Mesothelial cell of epicardium (in vitro differentiated cells): ENCODE measurements at places on chromosomes 7 and 10.

- DNase-seq = no peak
Measured at GRCh38 chr7:35983626-35984025, 169.4 kb upstream of the EEPD1 start.

DNA sequence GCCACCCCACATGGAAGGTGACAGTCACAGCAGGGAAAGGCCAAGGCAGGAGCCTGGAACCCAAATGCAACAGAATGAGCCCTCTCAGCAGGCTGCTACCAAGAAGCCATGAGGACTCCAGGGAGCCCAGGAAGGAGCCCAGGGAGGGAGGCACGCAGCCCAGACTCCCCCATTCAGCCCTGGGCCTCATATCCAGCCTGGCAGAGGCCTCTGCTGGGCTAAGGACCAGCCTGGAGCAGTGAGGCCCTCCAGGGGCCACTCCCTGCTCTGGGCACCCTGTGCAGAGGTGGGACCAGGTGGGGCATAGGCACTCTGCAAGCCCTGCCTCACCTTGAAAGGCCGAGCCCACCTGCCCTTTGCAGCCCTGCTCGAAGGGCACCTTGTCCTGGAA, 25.8 kb upstream of the ZNF488 start:
- DNase-seq = no peak

GRCh38 chr10:75865413-75866299, 434.2 kb downstream of the LRMDA start:
- DNase-seq = no peak

DNA sequence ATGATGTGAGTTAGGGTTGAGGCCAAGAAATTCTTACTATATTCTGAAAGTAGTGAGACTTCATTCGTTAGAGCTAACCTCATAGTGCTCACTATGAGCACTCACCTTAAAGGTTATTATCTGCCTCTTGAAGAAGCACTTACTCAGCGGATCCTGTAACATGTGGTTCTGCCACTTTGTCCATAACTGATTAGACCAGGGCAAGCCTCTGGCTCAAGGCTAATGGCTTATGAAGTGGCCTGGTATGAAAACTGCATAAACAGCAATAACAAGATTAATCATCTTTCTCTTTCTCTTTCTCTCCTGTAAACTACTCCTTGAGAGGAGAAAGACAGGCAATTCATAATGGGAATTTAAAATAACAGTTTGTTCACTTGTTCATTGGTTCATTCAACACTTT, 82.8 kb downstream of the MAPK8 start:
- DNase-seq = no peak

GRCh38 chr10:526651-527312, 162.7 kb downstream of the DIP2C start:
- DNase-seq = no peak

- DNase-seq = no peak
Measured at GRCh38 chr7:121343302-121343701, 14.5 kb downstream of the WNT16 start.
